ENCODE measurements at places on chromosomes 3 and 15.

DNA sequence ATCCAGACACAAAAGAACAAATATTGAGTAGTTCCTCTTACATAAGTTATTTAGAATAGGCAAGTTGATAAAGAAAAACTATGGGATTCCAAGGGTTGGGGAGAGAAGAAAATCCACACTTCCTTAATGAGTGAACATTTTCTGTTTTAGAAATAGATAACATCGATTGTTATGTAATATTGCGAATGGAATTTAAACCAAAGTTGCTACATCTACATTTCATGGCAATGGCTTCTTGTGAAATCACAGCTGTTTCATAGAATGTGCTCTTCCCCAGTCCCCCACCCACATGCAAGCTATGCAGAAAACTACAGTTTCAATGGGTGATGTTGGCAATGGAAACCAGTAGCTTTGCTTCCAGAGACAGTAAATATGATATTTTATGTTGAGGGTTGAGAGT lies 1639.5 kb downstream of the SI start:
- no peak for DNase-seq

GRCh38 chr15:55255714-55256113 lies 33.9 kb downstream of the RAB27A start:
- DNase-seq: no peak

- peak; percentile 36 for DNase-seq
Measured at GRCh38 chr15:37880009-37880834, 54.2 kb upstream of the TMCO5A start.

DNA sequence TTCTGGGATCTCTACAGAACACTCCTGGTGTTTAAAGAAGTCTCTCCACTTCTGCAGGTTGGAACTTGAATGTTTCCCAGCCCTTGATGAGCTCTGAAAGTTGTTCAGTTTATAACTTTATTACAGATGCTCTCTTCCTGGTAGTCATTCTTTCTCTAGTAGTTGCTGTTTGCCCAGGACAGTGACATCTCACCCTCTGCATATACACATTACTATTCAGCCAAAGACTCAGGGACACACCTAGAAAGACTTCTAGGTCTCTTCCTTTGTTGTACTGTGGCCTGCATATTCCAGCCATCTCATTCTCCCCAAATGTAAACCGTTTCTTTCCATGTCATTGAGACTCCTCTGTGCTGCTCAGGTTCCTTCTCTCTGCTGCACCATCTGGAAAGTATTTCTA lies 76.7 kb downstream of the MITF start:
- no peak for DNase-seq

GRCh38 chr3:196988241-196989029 lies 19.8 kb upstream of the PIGZ start:
- DNase-seq: peak; percentile 24

- no peak for DNase-seq
Measured at GRCh38 chr3:126758882-126759281, 54.8 kb downstream of the CHCHD6 start.

- peak; percentile 82 for DNase-seq
Measured at GRCh38 chr3:124811436-124811835, 75.7 kb downstream of the ITGB5 start.

- peak; percentile 67 for DNase-seq
Measured at GRCh38 chr15:74988007-74988800, 7.2 kb upstream of the SCAMP5 start.

DNA sequence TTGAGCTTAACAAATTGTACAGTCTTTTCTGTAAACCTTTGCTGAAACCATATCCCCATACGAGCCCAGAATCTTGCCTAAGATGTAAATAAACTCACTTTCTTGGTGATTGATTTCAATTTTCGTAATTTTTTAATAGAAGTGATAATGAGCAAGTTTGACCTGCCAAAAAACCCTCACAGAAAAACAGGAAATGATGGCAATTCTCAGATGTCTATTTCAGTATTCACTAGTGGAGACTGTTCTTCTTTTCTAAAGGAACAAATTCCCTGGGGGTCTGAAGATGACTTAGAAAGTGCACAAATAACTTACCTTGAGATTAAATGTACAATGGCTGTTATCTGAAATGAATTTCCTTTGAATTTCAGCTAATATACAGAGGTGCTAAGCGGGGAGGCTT lies 116.5 kb upstream of the CMC1 start:
- DNase-seq: no peak

DNA sequence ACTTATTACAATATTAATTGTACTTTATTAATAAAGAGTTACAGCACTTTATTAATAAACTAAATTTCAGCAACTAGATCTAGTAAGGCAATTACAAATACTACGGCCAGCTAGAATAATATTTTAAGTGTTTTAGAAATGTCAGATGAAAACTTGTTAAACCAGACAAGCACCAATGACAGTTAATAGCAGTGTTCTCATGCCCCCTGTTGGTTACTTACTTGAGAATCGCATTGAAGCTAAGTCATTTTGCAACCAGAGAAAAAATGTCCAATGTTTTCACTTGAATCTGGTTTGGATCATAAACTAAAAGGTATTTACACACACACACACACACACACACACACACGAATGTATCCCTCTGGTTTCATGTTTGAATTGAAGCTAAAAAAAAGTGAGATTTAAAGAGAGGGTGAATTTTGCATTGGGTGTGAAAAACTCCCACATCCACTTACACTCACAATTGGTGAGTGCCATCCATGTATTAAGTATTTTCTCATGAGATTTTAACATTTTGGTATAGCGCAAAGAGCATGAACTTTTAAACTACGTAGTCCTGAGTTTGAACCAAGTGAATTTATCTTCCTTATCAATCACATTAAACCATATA lies 347.7 kb downstream of the ZBBX start:
- DNase-seq: peak; percentile 66

- no peak for DNase-seq
Measured at GRCh38 chr3:26625187-26625586, 2.6 kb downstream of the LRRC3B start.

DNA sequence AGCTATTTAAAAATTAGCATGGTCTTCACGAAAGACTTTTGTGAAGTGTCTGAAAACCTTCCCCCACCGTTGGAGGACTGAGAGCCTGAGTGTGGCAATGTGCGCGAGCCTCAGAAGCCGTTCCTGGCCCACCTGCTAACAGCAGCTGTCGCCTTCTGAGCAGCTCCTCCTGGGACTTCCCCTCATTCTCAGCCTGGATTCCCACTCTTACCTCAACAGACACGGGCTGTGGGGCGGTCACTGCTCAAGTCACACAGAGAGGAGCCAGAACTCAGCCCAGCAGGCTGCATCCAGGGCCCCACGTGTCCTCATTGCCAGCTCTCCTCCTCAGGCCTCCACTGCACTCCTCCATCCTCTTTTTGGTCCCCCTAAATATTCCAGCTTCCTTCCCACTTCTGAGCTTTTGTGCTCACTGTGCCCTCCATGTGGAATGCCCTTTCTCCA lies 7.8 kb downstream of the DNASE1L3 start:
- DNase-seq: no peak

DNA sequence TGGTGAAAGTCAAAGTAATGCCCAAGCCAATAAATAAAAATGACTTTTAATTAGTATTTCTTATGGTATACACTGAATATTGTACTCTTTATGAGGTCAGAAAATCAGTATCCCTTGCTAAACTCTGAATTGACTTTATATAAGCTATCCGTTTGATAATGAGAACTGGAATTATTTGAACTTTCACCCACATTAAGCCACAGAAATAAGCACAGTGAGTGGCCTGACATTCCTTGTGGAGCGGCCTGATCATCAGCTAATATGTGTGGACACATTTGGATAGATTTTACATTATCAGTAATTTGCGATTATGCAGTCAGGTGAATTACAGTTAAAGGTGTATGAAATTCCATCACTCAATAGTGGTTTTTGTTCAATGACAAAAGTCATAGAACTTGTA lies 136.0 kb upstream of the CBLB start:
- peak; percentile 27 for DNase-seq

DNA sequence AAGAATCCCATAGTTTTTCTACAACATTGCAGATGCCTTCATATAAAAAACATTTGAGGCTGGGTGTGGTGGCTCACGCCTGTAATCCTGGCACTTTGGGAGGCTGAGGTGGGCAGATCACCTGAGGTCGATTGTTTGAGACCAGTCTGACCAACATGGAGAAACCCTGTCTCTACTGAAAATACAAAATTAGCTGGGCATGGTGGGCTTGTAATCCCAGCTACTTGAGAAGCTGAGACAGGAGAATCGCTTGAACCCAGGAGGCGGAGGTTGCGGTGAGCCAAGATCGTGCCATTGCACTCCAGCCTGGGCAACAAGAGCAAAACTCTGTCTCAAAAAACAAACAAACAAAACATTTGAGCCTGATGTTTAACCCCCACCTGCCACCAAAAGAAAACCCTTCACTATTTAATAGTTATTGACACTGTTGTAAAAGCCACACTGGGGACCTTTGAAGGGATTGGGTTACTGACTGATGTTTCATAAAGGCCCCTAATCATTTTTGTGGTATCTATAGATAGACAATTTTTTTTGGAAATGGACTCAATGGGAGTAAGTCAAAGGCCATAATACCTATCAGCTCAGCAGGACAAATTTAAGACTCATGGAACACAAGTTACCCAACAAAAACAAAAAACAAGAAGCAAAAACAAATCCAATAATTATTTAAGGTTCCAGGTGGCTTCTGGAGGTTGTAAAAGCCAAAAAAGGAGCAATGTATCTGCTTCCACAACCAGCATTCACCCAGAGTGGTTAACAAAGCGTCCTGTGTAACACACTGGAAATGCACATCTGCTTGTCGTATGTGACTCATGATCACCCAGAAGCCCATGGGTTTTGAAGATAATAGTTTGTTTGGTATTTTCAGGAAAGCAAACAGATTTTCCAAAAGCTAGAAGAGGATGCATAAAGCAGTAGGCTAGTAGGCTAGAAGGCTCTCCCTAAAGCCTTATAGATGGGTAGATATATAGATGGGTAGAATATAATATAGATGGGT lies 41.2 kb downstream of the CDCP1 start:
- DNase-seq: peak; percentile 64

DNA sequence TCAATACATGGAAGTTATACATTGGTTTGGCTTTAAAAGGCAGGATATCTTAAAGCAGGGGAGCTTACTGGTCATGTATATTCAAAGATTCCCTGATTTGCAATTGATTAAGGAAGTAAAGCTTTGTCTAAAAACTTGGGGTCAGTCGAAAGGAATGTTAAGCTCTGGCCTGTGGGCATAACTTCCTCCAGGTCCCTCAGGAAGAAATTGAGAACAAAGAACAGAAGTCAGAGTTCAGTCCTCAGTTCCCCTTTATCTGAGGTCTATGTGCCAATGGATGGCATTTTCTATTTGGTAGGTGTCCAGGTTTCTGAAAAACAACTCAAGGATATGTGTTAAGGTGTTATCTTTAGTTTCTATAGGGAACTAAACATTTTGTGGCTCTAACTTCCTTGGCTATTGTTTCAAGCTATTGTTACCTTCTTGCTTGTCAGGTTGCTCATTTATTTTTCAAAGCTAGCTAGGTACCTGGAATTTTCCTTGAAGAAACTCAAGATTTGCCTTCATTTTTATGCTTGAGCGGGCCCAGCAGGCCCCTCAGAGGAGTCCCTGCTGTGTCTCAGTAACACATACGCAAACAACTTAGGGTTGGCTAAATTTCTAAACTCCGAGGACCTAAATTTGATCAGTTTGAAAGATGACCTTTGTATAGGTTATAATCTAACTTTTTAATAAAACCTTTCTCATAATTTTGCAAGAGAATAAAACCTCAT lies 135.0 kb upstream of the UBE2E2 start:
- no peak for DNase-seq

DNA sequence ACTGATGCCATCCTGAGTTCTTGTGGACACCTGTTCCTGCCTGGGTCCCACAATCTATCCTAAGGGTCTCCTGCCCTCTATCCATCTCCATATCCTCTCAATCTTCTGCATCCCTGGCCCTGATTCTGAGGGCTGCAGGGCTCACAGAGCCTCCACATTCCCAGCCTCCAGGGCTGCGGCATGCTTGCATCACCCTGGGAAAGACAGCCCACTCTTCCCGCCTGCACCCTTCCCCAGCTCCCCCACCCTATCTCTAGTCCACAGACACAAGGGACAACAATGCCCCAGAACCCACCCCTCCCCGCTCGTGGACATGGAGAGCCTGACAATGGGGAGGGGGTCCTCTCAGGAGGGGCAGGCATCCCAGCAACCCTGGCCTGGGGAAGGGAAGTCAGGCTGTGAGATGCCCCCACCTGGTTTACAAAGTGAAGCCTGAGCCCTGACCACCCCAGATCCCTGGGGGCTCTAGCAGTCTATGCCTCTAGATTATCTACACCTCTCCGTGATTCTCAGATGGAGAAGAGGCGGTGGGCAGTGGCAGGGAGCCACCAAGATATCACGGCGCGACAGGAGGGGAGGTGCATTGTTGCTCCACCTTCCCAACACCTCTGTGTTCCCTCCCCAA lies 10.3 kb downstream of the SEMA3G start:
- DNase-seq: no peak

DNA sequence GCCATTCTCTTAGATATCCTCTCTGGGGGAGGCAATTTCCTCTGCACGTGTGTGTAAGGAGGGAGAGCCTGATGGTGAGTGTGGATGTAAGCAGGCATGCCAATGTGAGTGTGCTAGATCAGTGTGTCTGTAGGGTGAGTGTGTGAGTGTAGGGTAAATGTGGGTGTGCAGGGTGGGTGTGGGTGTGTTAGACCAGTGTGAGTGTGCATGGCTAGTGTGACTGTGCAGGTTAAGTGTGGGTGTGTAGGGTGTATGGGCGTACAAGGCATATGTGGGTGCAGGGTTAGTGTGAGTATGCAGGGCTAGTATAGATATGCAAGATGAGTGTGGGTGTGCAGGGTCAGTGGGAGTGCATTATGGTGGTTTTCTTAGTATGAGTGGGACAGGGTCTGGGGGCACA lies 48.4 kb downstream of the ATP2B2 start:
- DNase-seq: no peak

- DNase-seq: peak; percentile 31
Measured at GRCh38 chr3:142987707-142988106, 13.7 kb upstream of the U2SURP start.

DNA sequence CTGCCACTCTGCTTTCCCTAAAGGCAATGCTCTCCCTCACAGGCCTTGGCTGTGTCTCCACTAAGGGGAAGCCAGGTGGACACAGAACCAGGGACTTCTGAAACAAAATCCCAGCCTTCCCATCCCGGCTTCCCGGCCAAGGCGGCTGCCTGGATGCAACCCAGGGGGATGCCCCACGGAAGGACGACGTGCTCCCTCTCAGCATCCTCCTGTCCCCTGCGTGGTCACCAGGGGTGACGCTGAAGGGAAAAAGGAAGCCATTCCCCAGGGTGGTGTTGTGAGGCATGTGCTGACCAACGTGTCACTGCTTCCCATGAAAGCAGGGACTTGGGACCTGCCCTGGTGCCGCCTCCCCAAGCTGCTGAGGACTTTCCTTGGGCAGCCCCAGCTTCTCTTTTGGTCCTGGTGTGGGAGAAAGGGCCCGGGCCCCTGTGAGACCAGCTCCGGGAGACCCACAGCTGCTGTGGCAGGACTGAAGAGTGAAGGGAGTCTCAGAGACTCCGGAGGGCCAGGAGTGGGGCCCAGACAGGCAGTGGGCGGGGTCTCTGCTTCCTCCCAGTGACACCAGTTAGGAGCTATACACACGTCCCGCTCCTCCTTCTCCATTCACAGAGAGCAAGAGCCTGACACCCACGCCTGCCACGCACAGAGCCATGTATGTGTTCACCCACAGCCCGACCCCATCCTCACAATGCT lies 139.2 kb downstream of the NUP210 start:
- DNase-seq: no peak

- peak; percentile 32 for DNase-seq
Measured at GRCh38 chr3:16419640-16420241, 93.8 kb downstream of the RFTN1 start.

GRCh38 chr3:18747383-18747782 lies 322.2 kb upstream of the SATB1 start:
- DNase-seq: no peak

- no peak for DNase-seq
Measured at GRCh38 chr3:89957451-89957850, 850.0 kb downstream of the EPHA3 start.
